Endodermal cell (in vitro differentiated cells): ENCODE measurements at places on chromosomes 2 and 18. TPM values are rescaled to one million over a fixed set of nuclear protein-coding genes. Genes with fewer than 3 reads are reported as not detected.

GALR1 gene
- total RNA-seq, result 0.05 TPM in 1 of 3 replicates, not detected in the others

KCNJ13 gene
- 1.0 and 1.5 TPM in 2 replicates for total RNA-seq

DYNAP gene
- total RNA-seq, result not detected in 2 replicates

SLC1A4 gene
- total RNA-seq, result 0.07 to 0.73 TPM (median 0.17 TPM) in 3 replicates

MLPH gene
- 1.0 to 2.0 TPM (median 1.0 TPM) in 3 replicates for total RNA-seq

TCF23 gene
- total RNA-seq, result not detected in 2 replicates

CNDP1 gene
- 0.21 to 0.42 TPM in 2 of 3 replicates, not detected in the other for total RNA-seq

DSG4 gene
- total RNA-seq, result not detected in 2 replicates

ALPI gene
- total RNA-seq, result not detected in 2 replicates

NUP35 gene
- total RNA-seq, result 25.6 and 30.7 TPM in 2 replicates

C2orf72 gene
- total RNA-seq, result 1.3 and 1.8 TPM in 2 replicates

IL18R1 gene
- 2.4 to 9.2 TPM (median 4.5 TPM) in 3 replicates for total RNA-seq

DOCK10 gene
- total RNA-seq, result 0.32 and 0.44 TPM in 2 replicates

CCDC178 gene
- total RNA-seq, result 0.22 and 0.29 TPM in 2 replicates

STON1 gene
- 12.1 to 19.5 TPM (median 17.9 TPM) in 3 replicates for total RNA-seq

INHBB gene
- not detected in 2 replicates for total RNA-seq

PARD3B gene
- 2.5 to 3.8 TPM (median 2.7 TPM) in 3 replicates for total RNA-seq

ZBTB7C gene
- 0.41 and 0.62 TPM in 2 replicates for total RNA-seq

FAM124B gene
- 0.72 and 1.2 TPM in 2 replicates for total RNA-seq

NPHP1 gene
- total RNA-seq, result 7.6 to 10.6 TPM (median 10.6 TPM) in 3 replicates

ANTXR1 gene
- 34.7 to 54.6 TPM (median 48.3 TPM) in 3 replicates for total RNA-seq

KCNS3 gene
- total RNA-seq, result 10.7 and 15.2 TPM in 2 replicates

CDCA7 gene
- 64.3 and 73.0 TPM in 2 replicates for total RNA-seq

RAX gene
- total RNA-seq, result 0.18 TPM in 1 of 2 replicates, not detected in the other
